ENCODE measurements at places on chromosomes 11 and 22.

- no peak for DNase-seq
These were observed 52.3 kb downstream of the MICAL2 start for GRCh38 chr11:12162652-12163051.

DNA sequence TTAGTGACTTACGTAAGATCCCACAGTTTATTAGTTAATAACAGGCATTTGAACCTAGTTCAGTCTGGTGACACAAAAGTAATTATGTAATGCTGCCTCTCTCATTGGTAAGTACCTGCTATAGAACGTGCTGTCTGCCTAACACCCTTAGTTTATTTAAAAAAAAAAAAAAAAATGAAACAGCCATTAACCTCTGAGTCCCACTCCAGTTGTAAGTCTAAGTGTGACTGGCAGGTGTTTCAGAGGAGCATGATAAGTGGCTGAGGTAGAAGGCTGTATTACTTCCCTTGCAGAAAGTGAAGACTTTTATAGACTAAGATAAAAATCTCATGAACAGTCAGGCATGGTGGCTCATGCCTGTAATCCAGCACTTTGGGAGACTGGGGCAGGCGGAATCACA lies 140.5 kb downstream of the TRIM44 start:
- no peak for DNase-seq

DNA sequence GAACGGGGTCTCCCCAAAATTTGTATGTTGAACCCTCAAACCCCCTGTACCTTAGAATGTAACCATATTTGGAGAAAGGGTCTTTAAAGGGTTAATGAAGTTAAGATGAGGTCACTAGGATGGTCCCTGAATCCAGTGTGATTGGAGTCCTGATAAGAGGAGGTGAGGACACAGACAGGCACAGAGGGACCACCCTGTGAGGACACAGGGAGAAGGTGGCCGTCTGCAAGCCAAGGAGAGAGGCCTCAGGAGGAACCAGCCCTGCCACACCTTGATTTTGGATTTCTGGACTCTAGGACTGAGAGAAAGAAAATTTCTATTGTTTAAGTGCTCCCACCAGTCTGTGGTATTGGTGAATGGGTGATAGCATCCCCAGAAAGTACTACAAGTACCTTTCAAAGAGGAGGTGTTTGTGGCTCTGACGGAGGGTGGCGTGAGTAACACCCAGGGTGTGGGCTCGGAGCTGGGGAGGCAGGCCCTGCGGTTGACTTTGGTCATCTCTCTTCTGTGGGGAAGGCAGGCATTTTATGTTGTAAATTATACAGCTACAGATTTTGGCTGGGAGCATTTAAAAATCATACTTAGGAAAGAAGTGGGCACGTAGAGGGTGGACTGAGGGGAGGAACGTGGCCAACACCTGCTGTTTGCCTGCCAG lies 13.8 kb downstream of the MRGPRF start:
- no peak for DNase-seq

DNA sequence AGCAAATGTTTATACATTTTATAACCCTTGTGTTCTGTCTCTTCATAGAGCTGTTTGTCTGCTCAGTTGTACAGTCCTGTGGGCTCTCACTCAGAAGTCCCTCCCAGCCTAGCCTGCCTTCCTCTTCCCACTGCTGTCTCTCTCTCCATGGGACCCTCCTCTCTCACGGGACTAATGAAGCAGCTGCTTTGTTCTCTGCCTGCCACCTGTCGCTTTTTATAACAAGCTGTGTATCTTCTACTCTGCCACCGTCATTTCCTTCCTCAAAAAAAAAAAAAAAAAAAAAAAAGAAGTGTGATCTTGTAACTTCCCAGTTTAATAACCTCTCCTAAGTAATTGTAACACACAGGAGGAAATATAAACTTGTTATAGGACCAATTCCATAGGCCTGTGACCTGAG lies 92.2 kb upstream of the ALKBH3 start:
- DNase-seq = no peak

- DNase-seq = peak; percentile 22
These were observed 2.4 kb downstream of the CCS start for GRCh38 chr11:66595245-66595904.

GRCh38 chr22:36197065-36197440 lies 4.6 kb downstream of the APOL4 start:
- DNase-seq = no peak

GRCh38 chr22:29872144-29872893 lies 10.7 kb upstream of the MTMR3 start:
- DNase-seq = no peak

GRCh38 chr11:130601141-130601540 lies 152.7 kb downstream of the ADAMTS15 start:
- no peak for DNase-seq

- peak; percentile 19 for DNase-seq
These were observed 7.2 kb downstream of the ARHGEF12 start for GRCh38 chr11:120343429-120343828.

DNA sequence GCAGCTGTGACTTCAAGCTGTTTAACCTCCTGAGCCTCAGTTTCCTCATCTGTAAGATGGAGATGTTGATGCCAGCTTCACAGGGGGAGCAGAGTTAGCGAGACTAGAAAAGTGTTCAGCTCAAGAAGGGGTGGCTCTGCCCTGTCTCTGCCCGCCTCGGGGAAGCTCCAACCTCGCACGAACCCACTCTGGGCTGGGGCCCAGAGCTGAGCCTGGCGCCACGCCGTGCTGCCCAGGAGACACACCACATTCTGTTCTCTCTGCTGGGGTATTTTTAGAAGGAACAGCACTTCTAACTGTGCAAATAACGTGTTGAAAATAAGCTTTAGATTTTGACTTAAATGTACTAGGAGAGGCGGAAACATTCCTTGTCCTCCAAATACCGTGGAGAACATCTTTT lies 74.1 kb downstream of the PHF21B start:
- no peak for DNase-seq

GRCh38 chr22:27241430-27242321 lies 559.9 kb downstream of the MN1 start:
- DNase-seq = no peak

GRCh38 chr11:134229126-134229790 lies 4.8 kb downstream of the VPS26B start:
- no peak for DNase-seq

GRCh38 chr11:81979448-81979847 lies 754.2 kb downstream of the FAM181B start:
- DNase-seq = no peak

DNA sequence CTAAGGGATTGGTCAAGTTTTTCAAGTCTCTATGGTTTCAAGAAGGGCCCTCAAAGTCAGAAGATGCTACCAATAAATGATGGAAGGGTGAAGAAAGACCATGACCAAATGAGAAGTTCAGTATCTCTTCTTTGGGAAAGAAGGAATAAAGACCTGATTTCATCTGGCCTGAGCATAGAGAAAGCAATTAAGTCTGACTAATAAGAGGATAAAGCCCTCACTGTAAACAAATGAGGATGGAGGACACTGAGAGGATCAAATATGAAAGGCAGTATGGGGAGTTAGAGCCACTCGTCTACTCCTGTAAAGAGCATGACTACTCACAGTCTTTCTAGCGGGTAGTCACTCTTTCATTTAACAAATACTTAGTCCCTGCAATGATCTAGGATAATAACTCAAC lies 44.6 kb downstream of the FAM168A start:
- no peak for DNase-seq

DNA sequence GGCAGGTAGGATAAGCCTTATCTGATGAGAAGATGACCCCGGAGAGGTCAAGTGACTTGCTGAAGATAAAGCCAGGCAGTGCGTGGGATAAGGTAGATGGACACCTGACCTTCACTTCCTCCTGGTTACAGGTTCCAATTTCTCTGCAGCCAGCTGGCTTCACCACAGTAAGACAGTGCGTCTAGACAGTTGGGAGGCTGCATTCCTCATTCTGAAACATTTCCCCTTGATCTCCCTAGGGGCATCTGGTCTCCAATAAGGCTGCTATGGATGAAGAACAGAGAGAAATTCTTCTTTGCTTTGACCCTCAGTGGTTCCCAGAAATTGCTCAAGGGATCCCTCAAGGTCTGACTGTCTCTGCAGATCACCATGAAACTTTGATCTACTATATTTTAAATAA lies 211.3 kb downstream of the MYO18B start:
- no peak for DNase-seq

DNA sequence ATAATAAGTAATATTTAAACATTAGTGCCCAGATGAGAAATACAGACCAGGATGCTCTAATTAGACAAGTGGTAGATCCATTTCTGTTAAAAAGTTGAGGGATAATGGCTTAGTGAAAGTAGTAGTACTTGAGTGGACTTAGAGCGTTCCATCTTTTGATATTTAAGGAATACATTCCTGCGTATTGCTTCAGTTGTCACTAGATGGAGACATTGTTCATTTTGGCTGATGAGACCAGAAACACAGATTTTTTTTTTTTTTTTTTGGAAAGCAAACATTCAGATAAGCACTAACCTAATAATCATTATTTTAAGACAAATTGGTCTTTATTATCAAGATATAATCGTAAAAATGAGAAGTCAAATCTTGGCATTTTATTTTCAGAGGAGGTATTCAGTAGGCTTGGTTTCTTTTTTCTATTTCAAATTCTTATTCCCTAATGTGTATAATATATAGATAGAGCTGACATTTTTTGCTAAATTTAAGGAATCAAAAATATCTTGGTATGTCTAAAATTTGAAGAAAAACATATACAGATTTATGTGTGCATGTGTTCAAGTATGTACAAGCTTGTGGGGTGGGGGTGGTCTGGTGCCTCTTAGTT lies 92.9 kb downstream of the DYNC2H1 start:
- DNase-seq = no peak

GRCh38 chr22:39205344-39206021 lies 39.3 kb downstream of the PDGFB start:
- no peak for DNase-seq

GRCh38 chr11:33687733-33688479 lies 12.7 kb downstream of the C11orf91 start:
- DNase-seq = peak; percentile 34

DNA sequence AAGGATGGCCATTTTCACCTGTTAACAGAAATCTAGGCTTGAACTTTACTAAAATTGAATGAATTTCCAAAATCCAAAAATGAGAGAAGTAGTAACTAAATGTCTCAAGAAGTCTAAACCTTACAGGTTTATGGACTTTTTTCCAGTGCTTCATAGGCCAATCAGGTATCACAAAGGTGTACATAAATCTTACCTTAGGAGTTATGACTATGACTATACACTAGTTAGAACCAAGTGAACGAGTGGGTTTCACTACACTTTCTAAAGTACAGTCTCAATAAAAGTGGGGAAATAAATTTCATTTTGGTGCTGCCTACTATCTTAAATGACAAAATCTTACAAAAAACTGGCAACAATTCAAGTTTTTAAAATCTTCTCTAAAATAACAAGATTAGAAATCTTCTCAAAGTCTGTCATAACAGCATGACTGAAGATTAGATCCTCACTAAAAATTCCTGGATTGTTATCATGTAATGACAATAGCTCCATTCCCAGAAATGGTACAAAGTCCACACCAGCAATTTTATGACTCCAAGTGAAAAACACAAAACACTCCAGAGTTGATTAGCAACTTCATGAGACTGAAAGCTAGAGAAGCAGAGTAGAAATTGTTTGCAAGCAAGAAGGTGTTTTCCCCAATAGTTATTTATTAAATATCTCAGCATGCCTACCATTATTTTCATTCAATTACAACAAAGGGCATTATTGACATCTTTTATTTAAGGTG lies 20.9 kb downstream of the SOX6 start:
- no peak for DNase-seq

GRCh38 chr11:69537855-69538640 lies 56.6 kb downstream of the LINC01488 start:
- no peak for DNase-seq

DNA sequence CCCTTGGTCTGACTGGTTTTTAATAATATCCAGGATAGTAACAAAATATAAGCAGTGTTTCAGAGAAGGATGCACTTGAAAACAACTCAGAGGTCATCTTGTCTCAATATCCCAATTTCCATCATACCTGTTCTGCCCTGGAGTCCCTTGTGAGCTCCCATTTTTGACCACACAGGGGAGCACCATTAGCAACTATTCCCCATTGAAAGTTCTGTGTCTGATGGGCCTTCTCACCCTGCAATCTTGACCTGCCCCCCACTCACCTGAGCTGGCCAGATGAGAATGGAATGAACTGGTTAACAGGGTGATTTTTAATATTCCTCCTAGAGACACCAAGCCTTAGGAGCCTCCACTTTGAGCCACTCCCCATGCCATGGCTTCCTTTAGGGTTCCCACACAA lies 3.8 kb upstream of the CAPN5 start:
- DNase-seq = no peak

- no peak for DNase-seq
These were observed 21.2 kb downstream of the SCGB1A1 start for GRCh38 chr11:62439785-62440602.

GRCh38 chr11:100625041-100625440 lies 62.0 kb upstream of the ARHGAP42 start:
- no peak for DNase-seq
